CD8-positive, alpha-beta memory T cell (primary cell): ENCODE measurements at places on chromosomes 5 and 9. TPM values are rescaled to one million over a fixed set of nuclear protein-coding genes. Genes with fewer than 3 reads are reported as not detected.

Gene RFK
- total RNA-seq, result 13.8 TPM

Gene DEPDC1B
- 11.3 TPM for total RNA-seq

Gene BTNL3
- not detected for total RNA-seq

Gene PFDN1
- 71.2 TPM for total RNA-seq

Gene VAV2
- total RNA-seq, result 7.6 TPM

- H3K27me3 ChIP-seq, result no peaks in the 10 kb centered on the region
- H3K4me1 ChIP-seq, result peaks cover 57% of the 10 kb centered on the region
- H3K4me3 ChIP-seq, result peak overlapping the region; percentile 68
- DNase-seq, result no peak
- H3K27ac ChIP-seq, result no peak overlapping the region
- no peaks in the 10 kb centered on the region for H3K36me3 ChIP-seq
These were observed 2.9 kb downstream of the SNX18 start for GRCh38 chr5:54520438-54520846.

DNA sequence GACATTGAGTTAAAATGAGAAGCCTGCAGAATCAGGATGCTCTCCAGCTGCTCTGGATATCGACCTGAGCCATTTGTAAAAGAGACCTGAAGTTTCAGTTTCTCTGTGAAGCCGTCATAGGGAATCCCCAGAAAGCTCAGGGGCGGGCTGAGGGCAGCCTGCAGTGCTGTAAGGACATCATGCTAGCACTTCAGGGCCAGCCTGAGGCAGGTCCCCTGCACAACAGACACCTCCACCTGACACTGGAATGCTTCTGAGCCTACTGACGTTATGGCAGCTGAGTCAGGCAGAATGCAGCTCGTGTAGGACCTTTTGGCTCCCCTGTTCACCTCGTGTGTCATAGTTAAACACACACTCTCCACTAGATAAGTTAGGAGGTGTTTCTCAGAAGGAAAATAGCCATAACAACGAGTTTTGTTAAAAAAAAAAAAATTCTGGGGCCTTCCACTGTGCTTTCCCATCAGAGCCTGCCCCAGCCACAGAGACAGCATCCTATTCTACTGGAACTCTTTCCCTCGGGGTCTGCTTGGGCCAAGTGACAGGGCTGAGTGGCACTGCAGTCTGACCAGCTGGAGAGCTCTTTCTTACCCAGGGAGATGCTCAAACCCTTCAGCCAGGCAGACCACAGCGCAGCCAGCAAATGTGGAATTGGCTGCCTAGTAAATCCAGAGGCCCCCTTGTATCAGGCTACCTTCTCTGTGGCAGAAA is 354.9 kb downstream of the DIRAS2 start:
- H3K36me3 ChIP-seq, result no peaks in the 10 kb centered on the region
- no peaks in the 10 kb centered on the region for H3K4me1 ChIP-seq
- H3K4me3 ChIP-seq, result no peak overlapping the region
- no peaks in the 10 kb centered on the region for H3K27me3 ChIP-seq
- no peak overlapping the region for H3K27ac ChIP-seq

DNA sequence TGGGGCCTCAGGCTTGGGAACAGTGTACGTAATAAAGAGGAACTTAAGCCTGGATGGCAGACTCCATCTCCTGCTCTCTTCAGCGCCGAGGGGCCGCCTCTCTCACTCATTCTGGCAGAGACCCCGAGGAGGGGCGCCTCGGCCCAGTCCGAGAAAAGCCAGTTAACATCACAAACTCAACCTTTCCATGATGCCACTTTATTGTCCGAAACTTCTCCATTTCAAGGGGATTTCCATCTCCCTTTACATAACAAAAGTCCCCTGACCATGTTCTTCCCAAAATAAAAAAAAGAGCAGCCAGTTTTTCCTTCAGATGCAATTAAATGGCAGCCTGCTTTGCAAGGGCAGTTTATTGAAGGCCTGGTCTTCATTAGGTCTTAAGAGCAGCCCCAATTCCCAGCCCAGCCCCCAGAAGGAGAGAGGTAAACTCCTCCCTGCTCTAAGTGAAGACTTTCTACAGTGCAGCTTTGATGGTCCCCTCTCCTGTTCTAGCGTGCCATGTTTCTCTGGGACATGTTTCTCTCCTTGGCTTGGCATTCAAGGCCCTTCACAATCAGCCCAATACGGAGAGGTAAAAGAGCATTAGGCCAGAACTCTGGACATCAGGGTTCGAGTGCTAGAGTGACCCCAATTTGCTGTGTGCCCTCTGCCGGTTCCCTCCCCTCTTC is 19.5 kb upstream of the RAB14 start:
- H3K27ac ChIP-seq, result no peak overlapping the region
- no peaks in the 10 kb centered on the region for H3K36me3 ChIP-seq
- H3K4me3 ChIP-seq, result no peak overlapping the region
- H3K4me1 ChIP-seq, result no peaks in the 10 kb centered on the region

GRCh38 chr5:543755-544674 is 19.8 kb upstream of the SLC9A3 start:
- H3K4me1 ChIP-seq, result peaks cover 14% of the 10 kb centered on the region
- peak overlapping the region; percentile 60 for H3K4me3 ChIP-seq
- H3K36me3 ChIP-seq, result no peaks in the 10 kb centered on the region
- H3K27me3 ChIP-seq, result peaks cover 3% of the 10 kb centered on the region
- H3K27ac ChIP-seq, result no peak overlapping the region
